T-cell (primary cell): ENCODE measurements at places on chromosomes 6 and 20.

DNA sequence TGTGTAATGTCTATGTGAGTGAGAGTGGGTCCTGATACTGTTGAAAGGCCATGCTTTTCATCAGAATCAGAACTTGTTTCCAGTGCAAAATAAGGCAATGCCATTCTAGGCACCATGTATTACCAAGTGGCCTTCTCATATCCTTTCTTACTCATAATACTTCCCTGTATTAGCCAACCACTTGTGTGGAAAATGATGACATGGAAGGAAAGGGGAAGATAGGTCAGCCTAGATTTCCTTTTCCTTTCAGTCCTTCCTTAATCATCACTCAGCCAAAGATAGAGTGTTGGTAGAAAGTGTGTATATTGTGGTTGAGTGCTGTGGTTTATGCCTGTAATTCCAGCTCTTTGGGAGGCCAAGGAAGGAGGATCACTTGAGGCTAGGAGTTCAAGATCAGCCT lies 158.6 kb upstream of the PREP start:
- H3K4me3 ChIP-seq = no peak overlapping the region
- H3K4me1 ChIP-seq = no peaks in the 10 kb centered on the region
- no peak overlapping the region for H3K27ac ChIP-seq

GRCh38 chr20:59920944-59921343 lies 12.5 kb downstream of the SYCP2 start:
- DNase-seq = no peak
- H3K4me3 ChIP-seq = no peak overlapping the region
- H3K27ac ChIP-seq = no peak overlapping the region
- no peaks in the 10 kb centered on the region for H3K4me1 ChIP-seq

GRCh38 chr6:116528780-116529179 lies 16.7 kb downstream of the TRAPPC3L start:
- no peaks in the 10 kb centered on the region for H3K4me1 ChIP-seq
- no peaks in the 10 kb centered on the region for H3K27me3 ChIP-seq
- no peak for DNase-seq

DNA sequence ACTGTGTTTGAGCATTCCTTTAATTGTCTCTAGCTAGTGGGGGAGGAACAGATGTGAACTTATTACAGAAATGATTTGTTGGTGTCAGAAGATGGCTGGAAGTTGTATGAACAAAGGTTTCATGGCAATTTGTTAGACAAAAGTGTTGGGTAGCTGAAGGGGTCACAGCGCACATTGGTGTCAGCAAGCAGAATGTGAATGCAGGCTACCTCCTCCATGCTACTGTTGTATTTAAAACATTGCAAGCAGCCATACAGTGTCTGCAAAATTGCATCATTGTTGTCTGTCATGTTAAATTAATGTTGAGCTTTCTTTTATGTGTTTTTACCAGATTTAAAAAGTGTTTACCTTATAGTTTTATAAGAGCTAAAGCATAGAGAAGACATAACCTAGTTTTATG lies 6.2 kb downstream of the LRRC1 start:
- no peak overlapping the region for H3K4me3 ChIP-seq
- no peak overlapping the region for H3K27ac ChIP-seq
- peaks cover 3% of the 10 kb centered on the region for H3K4me1 ChIP-seq
- H3K27me3 ChIP-seq = no peaks in the 10 kb centered on the region
- H3K36me3 ChIP-seq = no peaks in the 10 kb centered on the region
- no peak for DNase-seq

- no peaks in the 10 kb centered on the region for H3K36me3 ChIP-seq
- no peak for DNase-seq
- peaks cover 7% of the 10 kb centered on the region for H3K27me3 ChIP-seq
- no peak overlapping the region for H3K4me3 ChIP-seq
Observed at GRCh38 chr6:44270526-44271405, 516 bp downstream of the TMEM151B start.

DNA sequence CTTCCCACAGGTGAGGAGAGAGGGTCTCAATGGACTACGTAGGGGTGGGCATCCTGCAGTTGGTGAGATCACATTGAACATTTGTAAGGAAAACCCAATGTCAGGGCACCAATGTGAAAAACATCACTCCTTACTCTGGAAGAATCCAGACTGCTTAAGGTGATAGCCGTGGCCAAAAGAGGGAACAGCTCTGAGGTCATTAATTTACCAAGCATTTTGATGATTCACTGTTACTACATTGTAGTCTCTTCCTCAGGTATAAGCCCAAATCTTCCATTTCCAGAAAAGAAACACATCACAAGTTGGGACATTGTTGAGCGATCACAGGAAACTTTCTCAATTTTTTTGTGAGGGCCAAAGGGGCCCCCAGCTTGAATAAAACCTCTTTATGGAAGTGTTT lies 61.1 kb upstream of the SPTLC3 start:
- H3K27me3 ChIP-seq = no peaks in the 10 kb centered on the region
- no peaks in the 10 kb centered on the region for H3K36me3 ChIP-seq
- H3K27ac ChIP-seq = no peak overlapping the region
- DNase-seq = no peak

DNA sequence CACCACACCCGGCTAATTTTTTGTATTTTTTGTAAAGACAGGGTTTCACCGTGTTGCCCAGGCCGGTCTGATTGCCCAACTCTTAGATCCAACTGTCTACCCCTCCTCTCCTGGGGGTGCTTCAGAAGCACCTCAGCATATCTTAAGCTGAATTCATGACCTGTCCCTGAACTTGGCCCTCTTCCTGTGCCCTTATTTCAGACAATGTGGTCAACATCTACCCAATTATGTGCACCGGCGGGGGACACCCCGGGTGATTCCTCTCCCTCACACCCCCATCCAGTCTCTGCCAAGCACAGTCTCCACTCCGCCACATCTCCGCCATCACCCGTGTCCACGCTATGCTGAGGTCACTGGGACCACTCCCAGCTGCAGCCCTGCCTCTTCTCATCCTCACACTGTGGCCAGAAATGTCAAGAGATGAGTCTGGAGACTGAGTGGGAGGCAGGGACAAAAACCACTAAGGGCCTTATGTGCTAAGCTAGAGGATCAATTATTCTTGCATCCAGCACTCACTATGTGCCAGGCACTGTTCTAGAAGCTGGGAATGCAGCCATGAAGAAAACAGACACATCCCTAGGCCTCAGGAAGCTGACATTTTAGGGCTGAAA lies 111.9 kb downstream of the ARMC2 start:
- DNase-seq = no peak
- H3K4me3 ChIP-seq = no peak overlapping the region
- no peaks in the 10 kb centered on the region for H3K36me3 ChIP-seq
- H3K27ac ChIP-seq = no peak overlapping the region
- H3K4me1 ChIP-seq = peaks cover 2% of the 10 kb centered on the region

- no peak overlapping the region for H3K27ac ChIP-seq
- no peaks in the 10 kb centered on the region for H3K36me3 ChIP-seq
- no peaks in the 10 kb centered on the region for H3K4me1 ChIP-seq
- H3K4me3 ChIP-seq = no peak overlapping the region
- no peaks in the 10 kb centered on the region for H3K27me3 ChIP-seq
- no peak for DNase-seq
Observed at GRCh38 chr6:51398793-51399192, 580.1 kb downstream of the TFAP2B start.

DNA sequence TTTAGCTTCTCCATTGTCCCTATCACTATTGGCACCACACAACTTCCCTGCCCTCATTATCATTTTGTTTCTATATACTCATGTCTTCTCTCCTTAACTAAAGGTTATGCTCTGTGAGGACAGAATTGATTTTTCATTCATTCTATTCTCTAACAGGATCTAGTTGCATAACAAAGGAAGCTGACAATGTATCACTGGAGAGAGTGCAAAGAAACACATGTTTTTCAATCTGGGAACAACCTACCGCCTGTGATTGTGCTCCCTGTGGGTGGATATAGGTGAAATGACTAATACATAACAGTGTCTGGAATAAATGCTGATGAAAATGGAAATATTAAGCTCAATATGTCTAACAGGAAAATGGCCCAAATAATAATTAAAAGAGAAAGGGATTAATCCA lies 56.6 kb downstream of the COL12A1 start:
- no peaks in the 10 kb centered on the region for H3K4me1 ChIP-seq
- H3K4me3 ChIP-seq = no peak overlapping the region
- no peak for DNase-seq
- no peaks in the 10 kb centered on the region for H3K27me3 ChIP-seq
- H3K27ac ChIP-seq = no peak overlapping the region
